ENCODE measurements at places on chromosomes 11 and 22.

DNA sequence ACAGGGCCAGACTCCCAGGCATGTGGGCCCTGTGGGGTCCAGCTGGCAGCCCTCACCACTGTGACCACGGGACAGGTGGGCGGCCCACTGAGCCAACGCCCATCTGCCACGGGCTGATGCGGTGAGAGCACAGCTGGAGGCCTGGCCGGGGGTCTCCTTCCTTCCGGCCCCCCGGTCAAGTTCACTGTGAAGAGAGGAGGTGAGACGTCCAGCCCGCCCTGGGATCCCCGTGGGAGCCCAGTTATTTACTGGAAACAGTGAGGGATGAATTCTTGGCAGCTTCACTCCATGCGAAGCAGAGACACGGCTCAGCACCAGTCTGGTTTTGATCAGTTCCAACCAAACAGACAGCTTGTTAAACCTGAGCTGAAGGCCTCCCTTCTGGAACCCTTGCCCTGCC is 38.7 kb downstream of the WNT11 start:
- no peak for DNase-seq

GRCh38 chr22:19886605-19887255 is 32.1 kb upstream of the GNB1L start:
- DNase-seq = no peak

DNA sequence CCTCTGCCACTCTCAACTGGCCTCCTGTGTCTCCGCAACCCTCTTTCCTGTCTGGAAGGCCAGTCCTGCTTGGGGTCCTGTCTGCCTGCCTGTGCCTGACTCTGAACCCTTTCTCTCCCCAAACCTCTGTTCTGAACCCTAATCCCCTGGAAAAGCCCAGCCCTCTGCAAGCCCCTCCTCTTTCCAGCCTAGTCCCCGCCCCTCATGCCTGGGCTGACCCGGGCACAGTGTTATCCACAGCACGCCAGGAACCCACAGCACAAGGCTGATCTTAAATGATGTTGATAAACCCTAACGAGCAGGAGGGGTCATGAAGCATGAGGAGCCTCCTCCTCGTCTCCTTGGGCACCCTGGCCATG is at the start of gene IFITM10:
TSS of gene IFITM10 (minus strand) at position 115 of the 359 bp plus-strand sequence. CDS start 153 bp downstream, outside the sequence.
- no peak for DNase-seq

- no peak for DNase-seq
These were observed 14.1 kb downstream of the POLA2 start for GRCh38 chr11:65275906-65276305.

GRCh38 chr11:37104380-37104779 is 506.3 kb upstream of the RAG2 start:
- no peak for DNase-seq

GRCh38 chr11:22466809-22467208 is 128.6 kb downstream of the SLC17A6 start:
- no peak for DNase-seq

DNA sequence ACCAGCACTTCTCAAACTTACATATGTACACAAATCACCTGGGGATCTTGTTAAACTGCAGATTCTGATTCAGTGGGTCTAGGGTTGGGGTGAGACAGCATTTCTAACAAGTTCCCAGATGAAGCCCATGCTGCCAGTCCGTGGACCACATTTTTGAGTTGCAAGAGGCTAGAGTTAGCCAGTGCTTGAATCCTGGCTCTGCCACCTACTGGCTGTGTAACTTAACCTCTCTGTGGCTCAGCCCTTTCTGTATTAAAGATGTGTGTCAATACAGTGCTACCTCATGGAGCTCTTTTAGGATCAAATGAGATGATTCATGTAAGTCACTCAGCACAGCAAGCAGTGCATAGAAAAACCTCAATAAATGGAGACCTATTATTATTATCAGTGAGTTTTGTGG is 90.2 kb upstream of the ISX start:
- no peak for DNase-seq

DNA sequence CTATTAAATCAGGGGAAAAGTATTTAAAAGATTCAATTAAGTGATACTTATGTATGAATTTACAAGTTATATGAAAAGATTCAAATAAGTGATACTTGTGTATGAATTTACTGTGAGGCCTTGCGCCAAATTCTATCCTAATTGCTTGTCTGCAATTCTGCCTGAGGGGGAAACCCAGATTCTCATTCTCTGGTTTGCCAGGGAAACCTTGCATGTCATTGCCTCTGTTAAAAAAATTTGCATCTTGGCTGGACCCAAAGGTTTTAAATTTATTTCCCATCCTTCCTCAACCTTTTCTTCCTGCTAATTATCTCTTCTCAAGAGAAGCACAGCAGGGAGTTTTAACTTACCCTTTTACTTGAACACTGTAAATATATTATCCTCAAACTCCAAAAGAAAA is 13.8 kb downstream of the OLFML1 start:
- DNase-seq = no peak

- DNase-seq = no peak
These were observed 348.1 kb downstream of the ETS1 start for GRCh38 chr11:128239306-128239705.

DNA sequence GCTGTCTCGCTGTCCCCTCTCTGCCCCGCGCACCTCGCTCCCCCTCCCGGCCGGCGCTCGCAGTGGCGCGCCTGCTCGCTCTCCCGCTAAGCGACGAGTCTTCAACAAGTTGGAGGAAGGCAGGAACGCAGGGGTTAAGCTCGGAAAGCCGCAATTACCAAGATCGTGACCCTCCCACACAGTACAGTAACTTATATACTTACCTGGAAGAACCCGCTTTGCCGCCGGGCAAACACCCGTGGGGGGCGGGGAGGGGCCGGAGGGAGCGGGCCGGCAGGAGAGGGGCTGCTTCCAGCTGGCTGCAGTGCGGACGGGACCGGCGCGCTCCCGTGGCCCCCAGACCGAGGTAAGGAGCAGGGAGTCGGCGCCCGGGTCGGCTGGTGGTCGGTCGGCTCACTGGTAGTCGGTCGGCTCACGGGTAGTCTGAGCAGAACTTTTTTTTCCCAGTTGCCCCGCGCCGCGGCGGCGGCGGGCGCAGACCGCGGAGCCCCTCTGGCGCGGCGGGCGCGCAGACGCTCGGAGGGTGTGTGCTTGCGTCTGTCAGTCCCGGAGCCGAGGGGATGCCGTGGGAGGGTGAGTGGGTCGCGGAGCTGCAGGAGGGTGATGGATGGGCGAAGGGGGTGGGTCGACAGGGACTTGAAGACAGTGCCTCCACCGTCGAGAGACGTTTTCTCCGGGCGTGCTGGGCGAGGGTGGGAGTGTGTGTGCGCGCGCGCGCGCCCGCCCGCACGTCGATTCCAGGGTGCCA is 101.2 kb upstream of the HSD17B12 start:
- no peak for DNase-seq

DNA sequence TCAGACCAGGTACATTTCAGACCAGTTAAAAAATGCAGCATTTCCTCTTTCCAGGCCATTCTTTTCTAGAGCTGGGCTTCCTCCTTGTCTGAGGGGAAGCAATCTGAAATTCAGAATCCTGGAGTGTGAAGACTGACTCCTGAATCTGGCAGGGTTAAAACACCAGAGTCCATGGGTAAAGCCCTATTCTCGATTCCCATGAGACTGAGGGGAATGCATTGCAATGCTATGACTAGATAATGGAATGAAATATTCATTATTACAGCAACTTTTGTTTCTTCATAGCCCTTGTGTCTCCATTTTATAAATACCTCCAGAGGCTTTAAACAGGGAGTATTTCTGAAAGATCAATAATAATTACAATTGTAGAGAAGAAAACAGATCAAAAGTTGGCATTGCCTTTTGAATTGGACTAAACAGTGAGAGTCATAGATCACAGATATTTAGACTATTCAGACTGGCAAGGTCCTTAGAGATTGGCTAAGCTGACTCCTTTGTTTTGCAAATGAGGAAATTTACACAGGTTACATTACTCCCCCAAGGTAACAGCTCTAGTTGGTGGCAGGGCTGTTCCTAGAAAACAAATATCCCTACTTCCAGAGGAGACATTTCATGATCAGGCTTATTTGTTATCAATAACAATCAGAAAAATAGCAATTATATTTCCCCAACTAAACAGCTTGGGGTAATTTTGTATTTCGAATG is 632.6 kb upstream of the KIRREL3 start:
- DNase-seq = no peak

- DNase-seq = no peak
These were observed 39.2 kb upstream of the SLC36A4 start for GRCh38 chr11:93236741-93237675.

DNA sequence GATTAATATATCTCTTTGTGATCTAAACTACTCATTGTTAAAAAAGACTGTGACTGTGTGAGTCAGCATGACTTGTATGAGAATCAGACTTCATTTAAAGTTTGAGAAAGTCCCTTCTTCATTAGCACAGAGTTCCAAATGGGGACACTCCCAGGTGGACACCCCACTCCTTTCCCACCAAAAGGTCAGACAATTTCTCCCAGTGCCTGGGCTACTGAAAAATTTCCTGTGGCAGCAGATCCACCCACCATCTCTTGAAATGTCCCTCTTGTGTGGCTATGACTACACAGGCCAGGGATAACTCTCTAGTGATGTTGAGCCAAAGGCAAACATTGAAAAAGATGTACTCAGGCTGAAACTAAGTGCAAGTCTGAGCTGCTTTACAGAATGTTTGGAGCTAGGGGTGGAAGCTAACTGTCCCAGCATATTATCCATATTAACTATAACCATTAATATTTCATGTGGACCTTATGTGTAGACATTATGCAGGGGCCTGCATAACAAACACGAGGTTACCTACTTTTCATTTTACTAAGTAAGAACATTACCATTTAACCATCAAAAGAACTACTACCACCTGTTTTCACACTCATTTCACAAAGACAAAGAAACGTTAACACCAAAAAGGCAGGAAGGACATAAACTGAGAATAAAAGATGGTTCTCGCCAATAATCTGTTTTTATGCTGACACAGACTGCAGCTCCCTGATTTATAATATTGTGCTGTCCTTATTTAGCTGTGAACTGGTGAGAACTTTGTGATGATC is 44.8 kb downstream of the MMP20 start:
- no peak for DNase-seq

DNA sequence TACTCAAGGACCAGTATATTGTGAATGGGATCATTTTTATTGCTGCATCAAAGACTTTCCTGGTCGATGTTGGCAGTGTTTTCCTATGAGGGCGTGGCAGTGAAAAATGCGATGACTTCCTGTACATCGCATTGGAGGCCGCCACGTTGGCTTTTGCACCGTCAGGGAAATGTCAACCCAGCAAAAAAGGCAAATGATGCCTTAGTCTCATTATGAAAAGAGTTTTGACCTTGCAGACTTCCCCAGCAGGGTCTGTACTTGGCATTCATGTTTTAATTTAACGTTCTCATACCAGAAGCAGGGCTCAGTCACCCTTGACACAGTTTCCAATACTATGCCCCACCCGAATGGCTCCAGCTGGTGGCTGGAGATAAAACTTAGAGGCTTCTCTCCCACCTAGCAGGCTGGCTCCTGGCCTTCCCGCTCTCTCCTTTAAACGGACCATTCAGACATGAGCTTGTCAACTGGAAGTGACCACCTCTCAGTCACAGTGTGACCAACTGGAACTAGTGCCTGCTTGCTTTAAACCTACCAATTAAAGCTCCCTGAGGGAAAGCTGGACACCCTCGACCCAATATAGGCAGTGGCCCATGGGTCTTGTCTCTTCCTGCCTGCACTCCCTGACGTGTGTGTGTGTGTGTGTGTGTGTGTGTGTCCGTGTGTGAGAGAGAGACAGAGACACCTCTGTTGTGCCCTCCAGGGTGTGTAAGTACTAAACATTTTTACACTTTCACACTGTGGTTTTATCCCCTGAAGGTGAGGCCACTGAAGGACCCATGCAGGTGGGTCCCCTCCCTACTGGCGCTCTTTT is 8.7 kb upstream of the GDPD5 start:
- no peak for DNase-seq

DNA sequence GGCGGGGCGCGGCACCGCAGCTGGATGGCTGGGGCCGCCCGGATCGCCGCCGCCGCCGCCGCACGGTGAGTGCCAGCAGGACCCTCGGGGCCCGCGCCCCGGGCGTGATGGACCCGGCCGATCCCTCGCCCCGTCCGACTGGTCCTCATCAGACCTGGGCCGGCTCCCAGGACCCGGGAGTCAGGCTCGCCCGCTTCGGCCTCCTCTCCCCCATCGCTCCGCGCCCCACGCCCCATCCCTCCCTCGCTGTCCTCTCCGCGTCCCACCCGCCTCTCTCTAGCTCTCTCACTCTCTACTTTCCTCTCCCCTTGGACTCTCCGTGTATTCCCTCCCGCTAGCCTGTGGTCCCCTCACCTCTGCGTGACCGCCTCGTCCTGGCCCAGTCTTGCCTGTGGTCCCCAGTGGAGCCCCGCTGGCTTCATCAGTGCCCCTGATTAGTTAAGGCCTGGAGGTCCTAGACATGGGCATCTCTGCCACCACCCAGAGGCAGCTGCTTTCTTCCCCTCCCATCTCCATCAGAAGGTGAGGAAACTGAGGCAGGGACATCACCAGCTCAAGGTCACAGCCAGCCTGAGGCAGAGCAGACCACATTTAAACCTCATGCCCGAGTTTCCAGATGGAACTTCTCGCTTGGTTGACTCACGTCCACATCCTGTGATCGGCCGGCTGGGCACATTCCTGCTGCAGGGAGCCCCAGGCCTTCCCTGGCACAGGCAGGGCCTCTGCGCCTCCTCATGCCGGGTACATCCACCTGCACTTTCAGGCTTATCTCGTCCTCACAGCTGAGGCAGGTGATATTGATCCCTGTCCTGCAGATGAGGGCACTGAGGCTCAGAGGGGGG is 429 bp downstream of the SLC39A13 start:
- no peak for DNase-seq

GRCh38 chr11:105401269-105401809 is 208.5 kb upstream of the GRIA4 start:
- no peak for DNase-seq

- DNase-seq = no peak
These were observed 7.2 kb upstream of the EHD1 start for GRCh38 chr11:64885367-64886286.

GRCh38 chr11:27211370-27212127 is 151.5 kb downstream of the CCDC34 start:
- DNase-seq = no peak

DNA sequence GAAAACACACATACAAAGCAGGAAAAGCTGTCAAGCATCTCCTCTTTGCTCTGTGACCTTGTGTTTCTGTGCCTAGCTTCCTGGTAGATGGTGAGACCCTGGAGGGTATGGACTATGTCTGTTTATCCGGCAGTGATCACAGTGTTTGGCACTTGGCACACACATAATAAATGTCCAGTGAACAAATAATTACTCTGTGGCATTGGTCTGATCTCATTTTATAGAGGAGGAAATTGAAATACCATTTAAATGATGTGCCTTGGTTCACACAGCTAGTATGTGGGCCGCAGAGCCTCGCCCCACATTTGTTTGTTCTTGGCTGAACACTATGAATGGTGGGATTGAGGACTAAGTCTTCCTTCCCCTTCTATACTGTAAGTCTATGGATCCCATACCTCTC is 104.7 kb upstream of the SPON1 start:
- DNase-seq = no peak

DNA sequence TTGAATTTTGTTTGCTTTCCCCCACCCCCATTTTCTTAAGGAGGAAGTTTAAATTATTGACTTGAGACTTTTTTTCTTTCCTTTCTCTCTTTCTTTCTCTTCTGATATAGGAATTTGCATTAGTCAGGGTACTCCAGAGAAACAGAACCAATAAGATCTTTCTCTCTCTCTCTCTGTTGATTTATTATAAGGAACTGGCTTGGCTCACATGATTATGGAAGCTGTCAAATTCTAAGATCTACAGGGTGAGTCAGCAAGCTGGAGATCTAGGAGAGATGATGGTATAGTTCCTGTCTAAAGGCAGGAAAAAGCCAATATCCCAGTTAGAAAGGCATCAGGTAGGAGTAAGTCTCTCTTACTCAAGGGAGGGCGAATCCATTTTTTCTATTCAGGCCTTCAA is 64.0 kb downstream of the CCDC81 start:
- no peak for DNase-seq

Measured in right renal cortex interstitium (tissue), 3 donors.